ENCODE measurements at places on chromosomes 2 and 18. TPM values are rescaled to one million over a fixed set of nuclear protein-coding genes. Genes with fewer than 3 reads are reported as not detected.

Gene NEB
- total RNA-seq = 0.40 TPM

- peaks cover 63% of the 10 kb centered on the region for H3K4me1 ChIP-seq
- H3K36me3 ChIP-seq = peaks cover 3% of the 10 kb centered on the region
- H3K4me3 ChIP-seq = no peak overlapping the region
- no peak for DNase-seq
Measured at GRCh38 chr2:230954746-230955145, 29.7 kb upstream of the GPR55 start.

DNA sequence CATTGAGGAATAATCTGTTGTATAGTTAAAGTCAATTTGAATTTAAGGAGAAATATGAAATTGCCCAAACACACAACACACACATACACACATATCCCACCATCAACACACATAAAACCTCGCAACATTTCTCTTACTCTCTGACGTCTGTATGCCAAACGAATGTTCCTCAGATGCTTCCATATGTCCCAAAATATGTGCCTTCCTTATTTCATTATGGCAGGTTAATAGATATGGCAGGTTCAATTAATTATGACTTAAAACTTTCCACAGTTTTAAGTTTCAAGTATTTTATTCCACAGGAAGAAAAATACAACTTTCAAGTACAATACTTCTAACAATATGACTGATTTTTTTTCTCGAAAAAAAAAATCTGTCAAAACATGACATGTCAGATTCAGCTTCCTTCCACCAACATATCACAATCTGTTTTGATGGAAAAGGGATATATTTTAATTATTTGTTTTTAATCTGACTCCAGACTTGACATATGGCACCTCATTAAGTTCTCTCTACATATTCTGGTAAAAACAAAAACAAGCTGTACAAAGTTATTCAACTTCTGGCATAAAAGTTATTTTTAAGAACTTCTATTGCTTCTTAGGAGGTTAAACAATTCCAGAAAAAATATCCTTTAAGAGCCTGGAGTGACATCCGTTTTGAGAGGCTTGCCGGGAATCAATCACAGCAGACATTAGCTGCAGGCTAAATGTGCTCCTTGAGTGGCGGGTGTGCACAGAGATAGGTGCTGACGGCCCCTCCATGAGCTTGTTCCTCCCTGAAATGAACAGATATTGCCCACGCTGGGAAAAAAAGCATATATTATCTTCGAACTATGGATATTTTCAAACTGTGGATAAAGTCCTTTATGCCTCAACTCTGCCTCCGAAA, 812.7 kb downstream of the DCDC2C start:
- H3K27ac ChIP-seq = no peak overlapping the region
- DNase-seq = no peak
- H3K4me1 ChIP-seq = no peaks in the 10 kb centered on the region
- H3K27me3 ChIP-seq = no peaks in the 10 kb centered on the region
- H3K36me3 ChIP-seq = no peaks in the 10 kb centered on the region
- H3K4me3 ChIP-seq = no peak overlapping the region

DNA sequence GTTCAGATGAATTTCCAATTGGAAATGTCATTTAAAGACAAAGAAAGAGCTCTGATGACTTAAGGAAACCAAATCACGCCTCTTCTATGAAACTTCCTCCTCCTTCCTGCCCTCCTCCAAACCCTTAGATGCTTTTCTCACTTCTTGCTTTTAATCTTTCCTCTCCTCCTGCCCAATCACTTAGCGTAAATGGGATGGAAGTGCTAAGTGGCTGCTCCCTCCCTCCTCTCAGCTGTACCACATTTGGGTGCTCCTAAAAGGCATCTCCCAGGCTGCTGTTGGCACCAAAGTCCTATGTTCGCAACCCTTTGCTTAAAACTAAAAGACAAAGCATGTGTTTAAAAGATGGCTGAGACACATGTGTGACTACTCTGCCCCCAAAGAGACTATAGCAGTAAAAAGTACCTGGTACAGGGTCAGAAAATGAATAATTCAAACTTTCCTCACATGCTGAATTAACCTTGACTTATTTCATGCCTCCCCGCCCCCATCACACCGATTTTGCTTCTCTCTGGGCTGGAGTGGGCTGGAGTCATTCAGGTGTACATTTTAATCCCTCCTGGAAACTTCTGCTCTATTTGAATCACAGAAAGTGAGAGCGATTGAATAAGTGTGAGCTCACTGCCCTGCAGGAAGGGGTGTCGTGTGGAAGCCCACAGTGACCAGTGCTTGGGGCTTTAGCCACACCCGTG, 59.2 kb upstream of the KLF7 start:
- DNase-seq = no peak
- no peak overlapping the region for H3K4me3 ChIP-seq
- peaks cover 31% of the 10 kb centered on the region for H3K4me1 ChIP-seq
- no peaks in the 10 kb centered on the region for H3K36me3 ChIP-seq
- peaks cover 5% of the 10 kb centered on the region for H3K27me3 ChIP-seq

DNA sequence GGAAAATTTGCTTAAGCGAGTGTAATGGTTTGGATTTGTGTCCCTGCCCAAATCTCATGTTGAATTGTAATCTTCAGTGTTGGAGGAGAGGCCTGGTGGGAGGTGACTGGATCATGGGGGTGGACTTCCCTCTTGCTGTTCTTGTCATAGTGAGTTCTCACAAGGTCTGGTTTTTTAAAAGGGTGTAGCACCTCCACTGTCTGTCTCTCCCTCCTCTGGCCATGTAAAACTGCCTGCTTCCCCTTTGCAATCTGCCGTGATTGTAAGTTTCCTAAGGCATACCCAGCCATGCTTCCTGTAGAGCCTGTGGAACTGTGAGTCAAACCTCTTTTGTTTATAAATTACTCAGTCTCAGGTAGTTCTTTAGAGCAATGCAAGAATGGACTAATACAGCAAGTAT, 6.6 kb downstream of the YIPF4 start:
- peaks cover 13% of the 10 kb centered on the region for H3K4me1 ChIP-seq
- peaks cover 36% of the 10 kb centered on the region for H3K36me3 ChIP-seq
- H3K27ac ChIP-seq = no peak overlapping the region
- no peak for DNase-seq
- H3K4me3 ChIP-seq = no peak overlapping the region
- no peaks in the 10 kb centered on the region for H3K27me3 ChIP-seq
